ENCODE measurements at places on chromosomes 7 and 10.

DNA sequence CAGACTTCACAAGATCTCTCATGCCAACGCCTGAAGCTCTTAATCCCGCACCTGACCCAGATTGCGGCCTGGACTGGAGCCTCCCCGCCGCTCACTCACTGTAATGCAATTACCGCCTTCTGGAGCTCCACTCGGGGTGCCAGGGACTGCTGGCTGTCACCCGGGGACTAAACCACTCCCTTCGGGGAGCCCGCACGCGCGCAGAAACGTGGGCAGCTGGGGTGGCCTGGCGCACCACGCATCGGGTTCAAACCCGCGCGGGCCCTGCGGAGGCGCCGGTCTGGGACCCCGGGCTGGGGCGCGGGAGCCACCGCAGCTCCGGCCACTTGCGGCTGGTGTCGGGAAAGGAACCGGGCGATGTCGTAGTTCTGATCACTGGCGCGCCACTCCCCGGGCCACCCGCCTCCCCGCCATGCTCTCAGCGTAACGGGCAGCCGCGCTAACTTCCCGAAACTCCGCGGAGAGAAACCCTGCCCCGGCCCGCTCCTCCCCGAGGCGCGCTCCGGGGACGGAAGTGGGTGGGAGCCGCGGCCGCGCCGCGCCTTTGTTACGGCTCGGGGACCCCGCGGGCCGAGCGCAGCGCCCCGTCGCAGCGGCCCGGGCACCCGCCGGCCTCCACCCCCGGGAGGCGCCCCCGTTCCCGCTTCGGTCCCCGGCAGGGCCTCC is 100.3 kb upstream of the SVIL start:
- DNase-seq = no peak

- no peak for DNase-seq
These were observed 267 bp downstream of the CALCR start for GRCh38 chr7:93574269-93574645.

DNA sequence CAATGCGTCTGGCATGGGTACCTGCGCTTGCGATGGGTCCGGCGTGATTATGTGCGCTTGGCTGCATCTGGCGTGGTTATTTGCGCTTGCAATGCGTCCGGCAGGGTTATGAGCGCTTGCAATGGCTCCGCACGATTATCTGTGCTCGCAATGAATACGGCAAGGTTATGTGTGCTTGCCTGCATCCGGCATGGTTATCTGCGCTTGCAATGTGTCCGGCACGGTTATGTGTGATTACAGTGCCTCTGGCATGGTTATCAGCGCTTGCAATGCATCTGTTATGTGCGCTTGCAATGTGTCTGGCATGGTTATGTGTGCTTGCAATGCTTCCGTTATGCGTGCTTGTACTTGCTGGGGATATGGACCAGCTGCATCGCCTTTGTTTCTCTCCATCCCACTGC is 37.7 kb downstream of the RBAK start:
- DNase-seq = no peak

DNA sequence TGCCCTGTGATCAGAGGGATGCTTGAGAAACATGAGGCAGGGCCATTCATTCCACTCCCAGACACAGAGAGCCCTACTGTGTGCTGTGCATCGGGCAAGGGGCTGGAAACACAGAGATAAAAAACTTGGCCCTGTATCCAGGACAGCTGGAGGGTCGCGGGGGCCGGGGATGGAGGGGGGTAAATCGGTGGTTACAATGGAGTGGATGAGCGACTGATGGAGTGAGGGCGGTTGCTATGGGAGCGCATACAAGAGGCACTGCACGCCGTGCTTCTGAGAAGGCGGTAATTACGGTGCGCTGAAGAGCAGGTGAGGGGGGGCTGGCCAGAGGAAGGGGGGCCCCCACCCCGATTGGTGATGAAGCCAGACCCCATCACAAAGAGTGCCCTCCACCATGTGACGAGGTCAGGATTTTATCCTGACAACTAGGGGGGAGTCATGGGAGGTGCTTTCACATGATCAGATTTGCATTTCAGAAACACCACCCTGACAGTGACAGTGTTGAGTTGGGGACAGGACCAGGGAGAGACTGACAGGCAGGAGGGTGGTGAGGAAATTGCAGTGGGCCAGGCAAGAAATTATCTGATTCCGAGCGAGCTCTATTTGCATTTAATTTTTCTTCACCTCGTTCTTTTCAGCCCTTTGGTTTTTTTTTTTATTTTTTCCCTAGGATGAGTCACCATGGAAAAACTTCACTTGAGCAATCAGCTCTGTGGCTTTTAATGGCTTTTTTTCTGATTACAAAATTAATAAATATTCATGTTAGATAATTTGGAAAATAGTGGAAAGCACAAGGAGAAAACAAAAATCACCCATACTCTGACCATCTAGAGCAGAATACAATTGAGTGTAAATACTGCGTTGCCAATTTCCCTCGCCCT is 7.8 kb downstream of the CPA5 start:
- DNase-seq = peak; percentile 72

DNA sequence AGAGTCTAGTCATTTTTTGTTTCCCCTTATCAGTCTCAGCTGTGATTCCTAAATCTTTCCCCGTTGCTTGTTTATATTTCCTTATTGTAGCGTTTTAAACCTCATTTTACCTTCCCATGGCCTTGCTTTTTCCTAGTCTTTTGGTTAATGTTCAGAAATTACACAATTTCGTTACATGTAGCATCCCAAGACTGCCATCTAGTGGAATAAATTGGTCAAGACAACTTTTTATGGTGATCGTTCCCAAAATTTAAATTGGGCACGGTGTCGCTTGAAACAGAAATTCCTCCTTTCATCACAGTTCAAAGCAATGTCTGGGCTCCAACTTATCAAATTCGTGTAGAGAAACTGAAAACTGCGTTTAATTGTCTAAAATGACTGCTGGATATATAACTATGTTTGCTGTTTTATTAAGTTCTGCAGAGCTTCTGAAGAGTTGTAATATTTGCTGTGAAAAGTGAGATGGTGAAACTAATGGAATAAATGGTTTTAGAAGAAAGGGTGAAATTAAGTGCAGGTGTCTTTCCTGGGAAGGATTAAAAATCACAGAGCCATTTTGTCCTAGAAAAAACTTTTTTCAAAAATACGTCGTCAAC is 370.2 kb downstream of the PHF14 start:
- DNase-seq = peak; percentile 41

DNA sequence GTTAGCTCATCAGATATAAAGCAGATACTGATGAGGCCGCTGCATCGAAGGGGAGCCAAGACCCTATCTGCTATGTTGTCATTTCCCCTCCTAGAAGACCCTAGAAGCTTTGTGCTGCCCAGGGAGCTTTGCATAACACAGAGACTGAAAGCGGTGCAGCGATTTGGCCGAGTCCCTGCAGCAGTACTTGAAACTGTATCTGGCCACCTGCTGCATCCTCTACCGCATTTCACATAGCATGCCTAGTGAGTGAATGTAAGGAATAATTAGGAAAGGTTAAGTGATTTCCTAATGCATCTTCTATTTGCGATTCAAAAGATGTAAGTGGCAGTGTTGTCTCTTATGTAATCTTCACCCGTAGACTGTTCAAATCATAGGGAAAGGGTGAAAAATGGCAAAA is 106.7 kb downstream of the LRMDA start:
- no peak for DNase-seq

DNA sequence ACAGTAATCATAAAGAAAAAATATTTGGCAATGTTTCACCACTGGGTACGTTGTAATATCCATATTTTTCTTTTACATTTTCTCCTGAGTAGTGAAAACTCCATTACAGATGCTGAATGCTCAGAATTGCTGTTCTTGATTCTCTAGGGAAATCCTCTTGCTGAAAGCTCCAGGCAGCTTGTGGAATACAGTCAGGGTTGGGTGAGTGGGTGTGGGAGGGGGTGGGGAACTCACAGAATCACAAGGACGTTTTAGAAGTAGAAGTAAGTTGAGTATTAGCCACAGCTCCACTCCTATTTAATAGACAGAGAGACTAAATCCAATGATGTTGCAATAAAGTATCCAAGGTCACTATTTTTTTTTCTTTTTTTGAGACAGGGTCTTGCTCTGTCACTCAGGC is 1270.9 kb downstream of the TYW1 start:
- DNase-seq = no peak

GRCh38 chr7:69257592-69257991 is 340.7 kb upstream of the AUTS2 start:
- DNase-seq = no peak
